ENCODE measurements at places on chromosomes 7 and 10.

DNA sequence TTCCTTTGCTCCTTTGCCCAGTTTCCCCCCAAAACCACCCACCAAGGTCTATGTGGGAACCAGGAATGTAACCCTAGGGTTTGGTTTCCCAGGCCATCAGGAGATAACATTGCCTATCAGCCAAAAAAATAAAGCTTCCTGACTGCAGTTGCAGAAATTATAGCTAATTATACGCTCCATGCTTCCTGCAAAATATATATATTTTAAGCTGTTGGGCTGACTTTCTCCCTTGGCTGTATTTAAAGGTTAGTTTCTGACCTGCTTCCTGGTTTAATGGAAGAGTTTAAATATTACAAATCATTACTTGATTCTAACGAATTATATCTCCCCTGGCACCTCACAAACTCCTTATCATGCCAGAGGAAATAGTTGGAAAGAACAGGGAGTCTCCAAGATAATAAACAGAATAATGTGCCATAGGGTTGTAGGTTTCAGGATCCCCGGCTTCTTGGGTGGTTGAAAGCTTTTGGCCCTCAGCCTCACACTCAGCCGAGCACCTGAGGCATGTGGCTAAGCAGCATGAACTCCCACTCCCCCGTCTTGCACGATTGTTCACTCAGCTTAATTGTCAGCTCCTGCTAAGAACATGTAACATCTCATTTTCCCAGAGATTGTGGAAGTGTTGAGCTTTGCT lies 79.9 kb downstream of the FZD1 start:
- DNase-seq = no peak

DNA sequence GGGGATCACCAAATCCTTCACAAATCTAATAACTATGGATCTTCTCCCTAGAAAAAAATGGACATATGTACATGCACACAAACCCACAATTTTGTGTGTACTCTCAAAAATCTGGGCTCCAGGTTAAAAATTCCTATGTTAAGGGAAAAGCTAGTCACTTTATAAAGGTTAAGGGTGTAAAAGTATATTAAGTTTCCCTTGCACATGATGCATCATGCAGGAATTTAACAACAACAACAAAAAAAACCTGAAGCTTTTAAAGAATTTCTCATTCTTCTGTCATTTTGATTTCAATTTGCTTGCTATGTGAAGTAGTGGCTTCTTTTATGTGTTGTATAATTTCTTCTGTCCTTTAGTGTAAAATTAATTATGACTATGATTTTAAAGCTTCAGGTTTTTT lies 123.7 kb downstream of the CNOT4 start:
- no peak for DNase-seq

DNA sequence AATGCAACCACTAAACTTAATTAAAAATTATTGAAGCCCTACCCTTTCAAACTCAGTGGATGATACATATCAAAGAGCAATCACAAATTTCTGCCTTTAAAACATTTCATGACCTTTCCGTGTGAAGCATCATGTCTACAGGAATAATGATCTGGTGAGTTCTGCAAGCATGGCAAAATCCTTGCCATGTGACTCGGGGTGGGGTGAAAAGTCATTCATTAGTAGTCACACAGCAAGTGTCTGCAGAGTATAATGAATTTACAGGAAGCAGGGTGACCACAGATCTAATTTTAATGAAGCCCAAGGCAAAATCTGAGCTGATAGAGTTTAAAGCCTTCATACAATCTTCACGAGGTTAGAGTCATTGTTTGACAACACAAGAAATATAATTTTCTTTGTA lies 351.9 kb downstream of the THSD7A start:
- DNase-seq = no peak

DNA sequence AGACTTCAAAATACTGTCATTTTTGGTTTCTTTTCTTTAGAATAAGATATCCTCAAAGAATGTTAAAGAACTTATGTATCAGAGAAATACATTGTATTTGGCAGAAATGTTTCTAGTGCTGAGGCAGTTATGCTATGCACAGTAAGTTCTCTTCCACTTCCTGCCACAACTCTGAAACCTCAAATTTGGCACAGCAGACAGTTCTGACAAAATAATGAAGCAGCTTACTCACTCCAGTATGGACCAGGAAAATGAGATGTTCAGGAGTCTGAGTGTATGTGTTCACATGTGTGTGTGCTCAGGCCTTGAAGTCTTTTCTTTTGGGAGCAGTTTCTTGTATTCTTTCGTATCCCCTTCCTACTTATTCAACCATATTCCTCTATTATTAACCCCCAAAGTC lies 197.0 kb upstream of the AGK start:
- peak; percentile 10 for DNase-seq

DNA sequence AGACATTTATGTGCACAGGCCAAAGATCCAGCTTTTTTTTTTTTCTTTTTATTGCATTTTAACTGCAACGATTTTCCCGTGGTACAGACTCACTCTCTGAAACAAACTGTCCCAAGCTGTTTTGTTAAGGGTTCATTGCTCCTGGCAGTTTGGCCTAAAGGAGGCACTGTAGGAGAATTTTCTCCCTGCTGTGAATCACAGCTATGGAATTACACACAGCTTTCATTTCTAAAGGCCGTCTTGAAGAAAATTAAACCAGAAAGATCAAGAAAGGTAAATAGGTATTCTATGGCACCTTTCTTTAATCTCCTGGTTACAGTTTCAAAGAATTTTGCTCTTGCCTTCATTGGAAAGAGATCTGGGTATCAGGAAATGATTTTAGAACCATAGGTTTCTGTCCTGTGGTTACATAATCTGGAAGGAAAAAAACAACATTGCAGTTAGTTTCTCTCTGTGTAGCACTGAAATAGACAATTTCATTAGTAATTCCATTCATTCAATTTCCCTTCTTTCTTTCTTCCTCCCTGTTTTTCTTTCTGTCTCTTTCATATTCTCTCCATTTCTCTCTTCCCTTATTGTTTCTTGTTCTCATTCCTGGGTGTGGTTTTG lies 51.2 kb downstream of the PDK4 start:
- DNase-seq = no peak

DNA sequence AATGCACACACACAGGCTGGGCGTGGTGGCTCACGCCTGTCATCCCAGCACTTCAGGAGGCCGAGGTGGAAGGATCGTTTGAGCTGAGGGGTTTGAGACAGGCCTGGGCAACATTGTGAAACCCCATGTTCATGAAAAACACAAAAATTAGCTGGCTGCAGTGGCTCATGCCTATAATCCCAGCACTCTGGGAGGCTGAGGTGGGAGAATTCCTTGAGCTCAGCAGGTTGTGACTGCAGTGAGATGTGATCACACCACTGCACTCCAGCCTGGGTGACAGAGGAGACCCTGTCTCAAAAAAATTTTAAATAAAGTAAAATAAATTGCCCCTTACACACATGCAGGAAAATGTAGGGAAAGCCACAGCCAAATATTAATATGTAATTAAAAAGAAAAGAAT lies 44.1 kb downstream of the RNF32 start:
- no peak for DNase-seq

DNA sequence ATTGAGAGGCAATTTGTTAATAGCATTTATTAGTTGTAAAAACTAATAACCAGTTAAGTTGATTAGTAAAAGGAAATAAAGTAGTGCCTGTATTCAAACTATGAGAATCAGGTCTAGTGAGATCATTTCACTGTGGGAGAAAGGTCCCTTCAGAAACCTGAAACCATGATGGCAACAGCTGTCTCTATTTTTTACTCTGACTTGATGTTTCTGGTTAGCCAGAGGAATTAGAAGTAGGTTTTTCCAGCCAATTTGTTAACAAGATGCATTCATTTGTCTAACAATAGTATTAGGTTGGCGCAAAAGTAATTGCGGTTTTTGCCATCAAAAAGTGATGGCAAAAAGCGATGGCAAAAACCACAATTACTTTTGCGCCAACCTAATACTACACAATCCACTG lies 272.2 kb upstream of the YAE1 start:
- DNase-seq = no peak

DNA sequence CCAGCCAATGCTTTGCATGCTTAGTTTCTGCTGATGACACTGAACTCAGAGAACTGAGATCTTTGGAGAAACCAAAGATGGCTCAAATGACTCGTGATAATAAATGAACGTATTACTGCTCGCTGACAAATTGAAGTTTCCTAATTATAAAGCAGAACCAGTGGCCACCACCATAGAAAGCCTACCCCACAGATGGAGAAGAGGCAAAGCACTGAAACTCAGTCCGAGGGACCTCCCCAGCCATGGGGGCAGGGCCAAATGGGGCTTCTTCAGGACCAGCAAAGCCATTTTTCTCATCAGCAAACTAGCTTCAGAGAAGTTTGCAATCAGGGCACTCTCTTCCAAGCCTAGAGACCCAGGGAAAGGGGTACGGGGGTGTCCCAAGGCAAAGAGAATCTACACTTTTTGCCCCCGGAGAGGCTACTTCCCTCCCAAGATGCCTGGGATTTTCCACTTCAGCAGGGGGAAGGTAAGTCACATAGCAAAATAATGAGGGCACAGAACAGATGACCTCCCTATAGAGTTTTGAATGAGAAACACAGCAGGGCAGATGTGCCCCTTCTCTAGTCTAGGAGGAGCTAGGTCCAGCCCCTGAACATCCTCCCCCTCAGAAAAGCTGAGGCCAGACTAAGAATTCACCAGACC lies 4.3 kb upstream of the IL6 start:
- no peak for DNase-seq

GRCh38 chr10:74083304-74083703 lies 67.3 kb downstream of the AP3M1 start:
- DNase-seq = no peak

GRCh38 chr10:80472234-80473095 lies 18.4 kb downstream of the TSPAN14 start:
- DNase-seq = peak; percentile 87

DNA sequence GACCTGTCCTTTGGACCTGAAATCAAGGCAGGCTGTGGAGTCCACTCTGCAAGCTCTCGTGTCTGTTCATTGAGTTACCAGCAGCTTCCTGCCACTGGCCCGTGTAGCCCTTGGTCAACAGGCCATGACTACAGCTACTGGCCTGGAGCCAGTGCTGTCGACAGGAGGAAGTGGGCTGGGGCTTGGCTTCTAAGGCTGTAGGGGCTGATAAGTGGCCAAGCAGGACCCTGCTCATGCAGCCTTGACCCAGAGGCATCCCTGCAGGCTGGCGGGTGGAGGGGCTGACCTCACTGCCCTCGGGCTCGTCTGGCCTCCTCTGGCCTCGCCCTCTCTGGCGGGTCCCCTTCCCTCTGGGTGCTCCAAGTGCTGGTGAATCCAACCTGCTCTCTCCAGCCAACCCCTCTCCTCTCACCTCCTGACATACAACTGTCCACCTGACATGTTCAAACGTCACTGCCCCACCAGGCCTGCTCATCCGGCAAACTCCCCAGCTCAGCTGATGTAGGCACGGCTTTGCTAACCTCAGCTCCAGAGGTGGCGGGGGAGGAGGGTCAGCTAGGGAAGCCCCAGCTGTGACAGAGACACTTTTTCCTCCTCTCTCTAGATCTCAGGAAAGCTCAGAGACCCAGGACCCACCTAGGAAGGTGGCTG lies 188.6 kb upstream of the LYZL2 start:
- DNase-seq = no peak

GRCh38 chr7:140160308-140160707 lies 16.5 kb downstream of the KDM7A start:
- DNase-seq = no peak

DNA sequence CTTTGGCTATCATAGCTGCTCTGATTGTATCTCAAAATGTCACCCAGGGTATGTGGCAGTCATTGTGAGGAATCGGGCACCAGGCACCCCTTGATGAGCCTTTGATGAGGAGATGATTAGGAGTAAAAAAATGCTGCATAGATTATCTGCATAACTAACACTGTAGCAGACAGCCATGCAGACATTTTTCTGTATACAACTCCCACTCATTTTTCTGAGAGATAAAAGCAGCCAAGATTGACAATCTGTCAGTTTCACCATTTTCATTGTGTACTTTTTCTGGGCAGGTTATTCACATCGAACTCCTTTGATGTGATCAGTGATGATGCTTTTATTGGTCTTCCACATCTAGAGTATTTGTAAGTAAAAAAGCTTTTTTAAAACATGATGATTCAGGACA lies 19.4 kb downstream of the LGI1 start:
- DNase-seq = no peak

DNA sequence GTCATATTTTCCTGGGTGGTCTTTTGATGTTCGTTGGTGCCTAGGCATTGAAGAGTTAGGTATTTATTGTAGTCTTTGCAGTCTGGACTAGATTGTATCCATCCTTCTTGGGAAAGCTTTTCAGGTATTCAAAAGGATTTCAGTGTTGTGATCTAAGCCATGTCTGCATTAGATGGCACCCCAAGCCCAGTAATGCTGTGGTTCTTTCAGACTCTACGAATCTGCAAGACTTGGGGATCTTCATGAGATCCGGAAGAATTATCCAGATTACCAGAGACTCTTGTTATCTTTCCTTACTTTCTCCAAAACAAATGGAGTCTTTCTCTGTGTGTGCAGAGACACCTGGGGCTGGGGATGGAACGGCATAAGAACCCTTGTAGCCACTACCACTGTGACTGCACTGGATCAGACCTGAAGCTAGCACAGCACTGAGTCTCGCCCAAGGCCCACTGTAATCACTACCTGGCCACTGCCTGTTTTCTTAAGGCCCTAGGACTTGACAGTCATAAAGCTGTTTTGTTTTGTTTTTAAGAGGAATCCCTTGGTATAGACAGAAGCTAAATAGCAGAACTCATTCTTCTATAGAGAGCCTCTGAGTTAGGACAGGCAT lies 75.5 kb downstream of the MARCHF5 start:
- no peak for DNase-seq

Data from activated CD4-positive, alpha-beta T cell treated with anti-CD3 and anti-CD28 coated beads, Interleukin-2, amount 50 U/mL, for 16 hours (primary cell).